ENCODE measurements at places on chromosomes 12 and 14.

DNA sequence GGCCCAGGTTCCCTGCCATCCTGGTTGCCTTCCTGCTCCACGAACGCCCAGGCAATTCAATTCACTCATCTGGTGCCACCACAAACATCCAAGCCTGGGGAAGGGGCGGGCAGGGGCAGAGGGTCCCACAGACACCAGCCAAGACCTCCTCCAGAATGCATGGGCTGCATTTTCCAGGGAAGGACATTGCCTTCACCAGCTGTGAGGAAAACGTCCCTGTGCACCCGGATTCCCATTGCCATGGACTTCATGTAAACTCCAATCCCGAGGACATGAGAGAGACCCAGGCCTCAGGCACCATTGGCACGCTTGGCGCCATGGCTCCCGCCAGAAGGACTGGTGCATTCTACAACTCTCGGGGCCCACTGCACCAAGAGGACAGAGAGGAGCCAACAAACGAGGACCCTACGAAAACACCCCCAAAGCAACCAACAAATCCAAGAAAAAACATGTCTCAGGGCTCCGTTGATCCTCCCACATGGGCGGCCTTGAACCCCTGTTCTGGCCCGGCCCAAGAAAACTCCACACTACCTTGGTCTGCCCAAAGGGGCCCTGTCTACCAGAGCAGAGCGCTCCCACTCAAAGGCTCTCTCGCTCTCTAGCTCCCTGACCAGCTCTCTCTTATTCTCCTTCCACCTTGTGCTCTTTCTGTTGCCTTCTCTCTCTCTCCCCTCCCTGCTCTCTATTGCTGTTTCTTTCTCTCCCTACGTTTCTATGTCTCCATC is 183.9 kb downstream of the ALG10 start:
- no peak for DNase-seq

DNA sequence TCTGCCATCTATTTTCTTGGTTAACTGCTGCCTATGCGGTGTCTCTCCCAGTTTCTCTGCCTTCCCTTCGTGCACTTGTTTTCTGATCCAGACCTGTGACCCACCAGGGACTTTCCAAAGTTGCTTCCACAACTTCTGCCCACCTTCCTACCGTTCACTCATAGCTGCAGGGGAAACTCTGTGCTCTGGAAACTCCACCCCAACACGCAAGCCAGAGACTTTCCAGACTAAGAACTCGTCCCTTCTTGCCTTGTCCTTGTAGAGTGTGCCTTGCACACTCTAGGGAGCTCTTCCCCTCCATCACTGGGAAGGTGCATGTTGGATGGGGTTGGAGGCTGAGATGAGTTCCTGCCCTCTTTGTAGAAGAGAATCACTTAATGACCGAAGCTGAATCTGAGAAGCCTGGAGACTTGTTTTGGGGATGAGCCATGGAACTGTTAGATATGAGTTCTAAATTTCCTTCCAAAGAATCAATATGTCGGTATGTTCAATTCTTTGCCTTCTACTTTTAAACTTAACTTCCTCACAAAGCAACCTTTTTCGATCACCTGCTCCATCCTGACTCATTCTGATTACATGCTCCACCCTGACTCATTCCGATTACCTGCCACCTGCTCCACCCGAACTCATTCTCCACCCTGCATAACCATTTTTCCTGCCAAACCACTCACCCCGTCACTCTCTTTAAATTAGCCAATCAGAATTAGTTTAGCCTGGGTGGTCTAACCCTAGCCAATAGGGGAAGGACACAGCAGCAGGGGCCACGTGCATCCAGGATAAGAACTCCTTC is 82.1 kb upstream of the CAPRIN2 start:
- peak; percentile 27 for DNase-seq

DNA sequence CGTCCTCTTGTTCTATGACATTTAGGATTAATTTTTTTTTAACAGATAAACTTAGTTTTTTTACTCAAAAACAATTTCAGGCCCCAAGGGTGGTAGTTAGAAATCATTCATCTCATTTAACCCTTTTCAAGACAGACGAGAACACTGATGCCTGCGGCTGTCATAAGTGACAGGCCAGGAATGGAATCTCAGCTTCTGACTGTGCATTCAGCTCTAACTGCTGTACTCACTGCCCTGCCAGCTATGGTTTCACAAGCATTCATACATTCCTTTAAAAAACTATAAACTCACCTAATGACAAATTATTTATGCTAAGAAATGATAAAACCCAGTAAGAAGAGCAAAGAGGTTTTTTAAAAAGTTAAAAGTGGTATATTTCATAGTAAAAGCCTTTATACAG is 8.8 kb downstream of the DENND5B start:
- DNase-seq = no peak

GRCh38 chr12:14314801-14315200 is 50.7 kb upstream of the ATF7IP start:
- no peak for DNase-seq

DNA sequence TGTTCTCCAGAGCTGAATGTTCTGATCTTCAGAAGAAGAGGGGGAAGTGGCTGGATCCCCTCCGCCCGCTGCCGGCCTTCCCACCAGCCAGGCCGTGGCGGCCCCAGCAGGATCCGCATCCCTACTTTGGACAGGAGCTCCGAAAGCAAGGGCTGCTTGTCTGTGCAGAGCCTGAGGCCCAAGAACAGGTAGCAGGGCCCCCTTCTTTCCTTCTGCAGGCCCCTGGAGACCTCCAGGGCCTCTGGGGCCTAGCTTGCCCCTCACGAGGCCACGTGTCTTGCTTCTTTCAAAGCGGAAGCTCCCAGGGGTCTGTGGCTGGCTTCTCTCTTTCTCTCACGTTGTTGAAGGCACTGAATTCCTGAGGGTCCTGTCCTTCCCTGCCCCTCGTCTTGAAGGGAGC is 13.2 kb downstream of the PGF start:
- no peak for DNase-seq

- DNase-seq = peak; percentile 87
These were observed 72.4 kb downstream of the RASSF3 start for GRCh38 chr12:64682572-64683277.

DNA sequence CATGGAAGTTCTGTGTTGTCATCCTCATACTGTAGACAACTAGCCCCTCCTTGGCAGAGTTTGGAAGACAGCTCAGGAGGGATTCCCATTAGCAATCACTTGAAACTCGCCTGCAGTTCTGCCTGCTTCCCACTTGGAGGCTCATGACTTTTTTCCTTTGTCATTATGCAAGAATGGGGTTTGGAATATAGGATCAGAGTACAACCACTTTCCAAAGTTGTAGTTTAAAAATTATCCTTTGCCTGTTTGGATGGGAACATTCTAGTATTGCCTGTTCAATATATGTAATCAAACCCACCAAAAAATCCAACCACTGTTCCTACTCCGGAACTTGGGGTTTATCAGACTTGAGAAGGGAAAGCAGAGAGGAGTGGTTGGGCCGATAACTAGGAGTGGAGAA is 2.1 kb upstream of the GPD1 start:
- peak; percentile 81 for DNase-seq

GRCh38 chr12:128794661-128795529 is 28.9 kb downstream of the SLC15A4 start:
- DNase-seq = no peak

- no peak for DNase-seq
These were observed 290.9 kb downstream of the BTG1 start for GRCh38 chr12:91854725-91855124.

DNA sequence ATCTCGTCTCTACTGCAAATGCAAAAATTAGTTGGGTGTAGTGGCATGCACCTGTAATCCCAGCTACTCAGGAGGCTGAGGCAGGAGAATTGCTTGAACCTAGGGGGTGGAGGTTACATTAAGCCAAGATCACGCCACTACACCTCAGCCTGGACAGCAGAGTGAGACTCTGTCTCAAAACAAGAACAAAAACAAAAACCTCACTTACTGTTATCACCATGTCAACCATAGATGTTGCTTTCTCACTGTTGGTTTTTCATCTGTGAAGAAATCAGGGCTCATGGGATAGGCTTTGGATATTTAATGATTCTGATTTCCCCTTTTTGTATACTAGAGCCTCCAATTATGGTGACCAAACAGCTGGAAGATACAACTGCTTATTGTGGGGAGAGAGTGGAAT is 49.7 kb upstream of the CHPT1 start:
- DNase-seq = no peak

DNA sequence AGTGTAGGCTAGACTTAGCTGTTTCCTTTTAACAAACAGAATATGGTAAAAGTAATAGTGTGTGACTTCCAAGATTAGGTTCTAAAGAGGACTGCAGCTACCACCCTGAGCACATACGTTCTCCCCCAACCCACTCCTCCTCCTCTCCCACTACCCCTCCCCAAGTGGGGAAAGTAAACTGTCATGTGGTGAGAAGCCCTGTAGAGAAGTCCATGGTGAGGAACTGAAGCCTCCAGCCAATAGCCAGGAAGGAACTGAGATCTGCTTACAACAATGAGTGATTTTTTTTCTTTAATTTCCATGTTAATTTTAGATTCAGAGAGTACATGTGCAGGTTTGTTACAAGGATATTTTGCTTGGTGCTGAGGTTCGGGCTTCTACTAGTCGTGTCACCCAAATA is 57.0 kb upstream of the EGLN3 start:
- no peak for DNase-seq

- DNase-seq = no peak
These were observed 7.8 kb downstream of the ARHGEF25 start for GRCh38 chr12:57618966-57619433.

- DNase-seq = no peak
These were observed 8.9 kb downstream of the MYO1H start for GRCh38 chr12:109356577-109356976.

DNA sequence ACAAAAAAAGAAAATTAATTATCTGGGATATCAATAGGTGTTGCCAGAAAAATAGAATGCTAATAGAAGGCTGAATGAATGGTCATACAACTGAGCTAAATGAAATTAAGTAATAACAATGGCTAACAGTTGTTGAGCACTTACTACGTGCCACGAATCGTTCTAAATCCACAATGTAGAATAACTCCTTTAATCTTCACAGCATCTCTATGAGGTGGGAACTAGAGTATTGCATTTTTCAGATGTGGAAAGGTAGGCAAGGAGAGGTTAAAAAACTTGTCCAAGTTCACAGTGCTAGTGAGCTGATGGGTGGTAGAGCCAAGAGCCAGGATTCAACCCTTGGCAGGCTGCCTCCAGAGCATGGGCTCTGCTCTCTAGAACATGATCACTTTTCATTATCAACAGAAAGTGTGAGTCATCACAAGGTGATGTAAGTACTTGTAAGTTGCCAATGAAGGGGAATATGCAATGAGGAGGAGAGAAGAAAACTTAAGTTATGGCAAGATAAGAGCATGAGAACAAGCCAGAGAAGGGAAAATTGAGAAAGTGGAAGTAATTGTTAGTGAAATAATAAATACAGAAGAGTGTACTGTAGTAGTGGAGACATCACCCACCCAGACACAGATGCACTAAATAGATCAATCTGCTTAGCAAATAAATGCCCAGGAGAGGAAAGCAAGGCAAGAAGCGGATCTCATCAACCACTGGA is 122.1 kb downstream of the PRKD1 start:
- DNase-seq = no peak

Measured in islet precursor cell (in vitro differentiated cells).